ENCODE measurements at places on chromosomes 3 and 15.

DNA sequence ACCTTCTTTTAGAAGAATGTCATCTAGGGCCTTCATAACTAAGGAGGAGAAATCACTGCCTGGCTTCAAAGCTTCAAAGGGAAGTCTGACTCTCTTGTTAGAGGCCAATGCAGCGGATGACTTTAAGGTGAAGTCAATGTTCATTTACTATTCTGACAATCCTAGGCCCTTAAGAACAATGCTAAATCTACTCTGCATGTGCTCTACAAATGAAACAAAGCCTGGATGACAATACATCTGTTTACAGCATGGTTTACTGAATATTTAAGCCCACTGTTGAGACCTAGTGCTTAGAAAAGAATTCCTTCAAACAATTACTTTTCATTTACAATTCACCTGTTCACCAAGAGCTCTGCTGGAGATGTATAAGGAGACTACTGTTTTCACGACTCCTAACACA is 160.4 kb upstream of the EPHA3 start:
- DNase-seq, result no peak

DNA sequence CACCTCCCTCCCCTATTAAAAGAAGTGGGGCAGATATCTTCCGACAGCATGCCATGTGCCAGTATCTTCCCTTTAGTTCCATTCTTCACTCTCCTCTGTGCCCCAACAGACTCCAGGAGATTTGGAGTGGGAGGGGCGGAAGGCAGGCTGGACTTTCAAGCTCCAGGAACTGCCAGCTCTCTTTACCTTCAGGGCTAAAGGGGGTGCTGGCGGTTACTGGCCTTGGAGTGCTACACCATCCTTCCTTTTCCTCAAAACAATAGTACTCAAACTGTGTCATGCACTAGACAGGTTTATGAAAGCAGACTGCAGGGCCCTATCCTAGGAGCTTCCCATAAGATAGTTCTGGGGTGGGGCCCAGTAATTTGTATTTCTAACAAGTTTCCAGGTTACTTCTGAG is 6.0 kb downstream of the LINS1 start:
- no peak for DNase-seq

- peak; percentile 36 for DNase-seq
Measured at GRCh38 chr15:78365917-78366316, 25.8 kb downstream of the CRABP1 start.

- DNase-seq, result no peak
Measured at GRCh38 chr3:126473292-126474168, 2.2 kb downstream of the ZXDC start.

DNA sequence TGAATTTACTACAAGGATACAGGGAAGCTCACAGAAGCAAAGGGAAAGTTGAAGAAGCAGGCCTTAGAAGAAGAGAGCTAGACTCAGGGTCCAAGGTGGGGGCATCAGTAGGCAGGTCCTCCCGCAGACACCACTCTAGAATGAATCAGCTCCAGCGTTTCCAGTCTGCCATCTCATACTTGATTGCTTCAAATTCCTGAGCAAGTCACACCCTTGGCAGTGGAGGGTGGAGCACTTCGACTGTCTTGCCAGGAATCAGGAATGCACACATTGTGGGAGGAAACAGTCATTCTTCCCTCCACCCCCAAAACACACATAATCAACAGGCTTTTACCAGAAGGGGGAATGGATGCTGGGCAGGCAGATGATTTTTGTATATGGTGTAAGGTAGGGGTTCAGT is 78.5 kb downstream of the CHCHD6 start:
- peak; percentile 95 for DNase-seq

GRCh38 chr3:43742920-43743319 is 52.2 kb downstream of the ABHD5 start:
- peak; percentile 32 for DNase-seq

DNA sequence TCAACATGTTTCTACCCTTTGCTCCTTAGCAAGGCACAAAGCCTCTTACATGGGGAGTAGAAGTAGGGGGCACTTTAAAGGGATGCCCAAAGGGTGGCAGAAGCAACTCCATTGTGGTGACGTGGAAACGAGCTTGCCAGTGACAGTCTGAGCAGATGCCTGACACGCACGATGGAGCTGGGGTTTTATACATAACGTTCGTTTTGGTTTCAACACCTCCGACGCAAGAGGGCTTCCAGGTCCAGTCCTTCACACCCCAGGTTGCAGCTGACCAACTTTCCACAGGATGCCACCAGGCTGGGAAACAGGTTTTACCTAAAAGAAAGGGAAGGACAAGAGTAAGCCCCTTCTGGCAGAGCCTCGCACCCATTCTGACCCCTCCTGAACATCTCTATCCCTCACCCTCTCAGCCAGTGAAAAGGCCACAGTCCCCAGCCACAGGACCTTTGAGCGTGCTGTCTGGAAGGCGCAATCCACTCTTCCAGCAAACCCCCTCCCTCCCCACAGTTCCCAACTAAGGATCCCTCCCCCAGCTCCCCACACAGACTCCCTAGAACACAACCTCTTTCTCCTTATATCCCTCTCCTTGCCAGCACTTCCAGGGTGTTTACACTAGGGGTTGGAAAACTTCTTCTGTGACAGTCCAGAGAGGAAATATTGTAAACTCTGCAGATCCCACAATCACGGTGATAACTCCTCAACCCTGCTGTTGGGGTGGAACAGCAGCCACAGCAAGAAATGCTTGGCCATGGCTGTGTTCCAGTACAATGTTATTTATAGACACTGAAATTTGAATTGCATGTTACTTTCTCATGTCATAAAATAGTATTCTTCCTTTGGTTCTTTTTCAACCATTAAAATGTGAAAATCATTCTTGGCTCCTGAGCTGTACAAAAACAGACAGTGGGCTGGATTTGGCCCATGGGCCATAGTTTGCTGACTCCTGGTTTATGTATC is 36.2 kb downstream of the FAM174B start:
- DNase-seq, result peak; percentile 84

DNA sequence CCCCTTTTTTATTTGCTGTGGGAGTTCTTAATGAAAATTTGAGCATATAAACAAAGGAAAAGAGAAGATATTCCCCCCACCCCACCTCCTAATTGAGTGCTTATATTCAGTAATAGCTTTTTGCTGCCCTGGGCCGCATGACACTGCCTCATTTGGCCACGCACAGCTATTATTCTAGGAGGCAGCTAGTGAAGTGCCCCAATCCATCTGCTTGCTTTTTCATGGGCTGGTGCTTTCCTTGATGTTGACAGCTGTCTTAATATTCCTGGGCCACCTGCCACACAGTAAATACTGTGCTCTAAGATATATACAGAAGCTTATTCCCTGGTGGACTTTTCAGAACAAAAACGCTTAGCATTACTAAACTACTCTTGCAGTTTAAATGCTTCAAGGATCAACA is 3.8 kb upstream of the CRYBG3 start:
- DNase-seq, result no peak

GRCh38 chr3:132210476-132211346 is 106.5 kb upstream of the ACP3 start:
- no peak for DNase-seq

GRCh38 chr3:22495241-22495640 is 707.9 kb upstream of the UBE2E2 start:
- no peak for DNase-seq

GRCh38 chr3:123319760-123320159 is 118.0 kb downstream of the SEC22A start:
- no peak for DNase-seq

- no peak for DNase-seq
Measured at GRCh38 chr3:176855901-176856486, 341.3 kb downstream of the TBL1XR1 start.

DNA sequence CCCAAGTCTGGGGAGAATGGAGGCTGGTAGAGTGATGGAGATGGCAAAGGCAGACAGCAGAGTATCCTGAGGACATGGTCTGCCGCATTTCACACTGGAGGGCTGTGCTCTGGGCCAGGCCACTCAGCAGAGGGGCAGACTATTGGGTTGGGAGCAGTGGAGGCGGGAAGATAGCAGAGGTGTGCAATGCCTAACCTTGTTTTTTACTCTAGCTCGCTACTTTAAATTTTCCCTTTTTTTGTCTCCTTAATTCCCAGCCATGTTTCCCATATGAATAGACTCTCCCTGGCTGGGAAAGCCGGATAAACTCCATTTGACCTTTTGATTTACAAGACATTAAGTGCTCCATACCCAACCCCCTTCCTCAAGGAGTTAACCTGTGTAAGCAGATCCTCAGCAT is 33.5 kb upstream of the ST6GAL1 start:
- DNase-seq, result no peak

DNA sequence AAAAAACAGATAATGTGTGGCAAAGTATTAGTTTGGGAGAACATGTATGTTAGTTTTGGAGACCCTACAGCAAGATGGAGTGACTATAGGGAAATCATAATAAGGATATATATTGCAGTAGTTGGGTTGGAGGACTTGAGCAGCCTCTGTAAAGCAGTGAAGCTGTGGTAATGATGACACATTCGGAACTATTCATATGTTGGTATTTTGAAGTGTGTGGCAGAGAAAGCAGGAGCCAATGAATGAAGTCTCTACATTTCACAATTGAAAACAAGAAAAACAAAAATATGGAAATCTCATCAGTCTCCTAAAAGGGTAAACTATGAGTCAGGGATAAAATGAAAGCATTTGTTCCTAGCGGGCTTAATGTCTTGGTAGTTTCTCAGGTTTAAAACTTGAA is 645.9 kb downstream of the OTOL1 start:
- peak; percentile 63 for DNase-seq

DNA sequence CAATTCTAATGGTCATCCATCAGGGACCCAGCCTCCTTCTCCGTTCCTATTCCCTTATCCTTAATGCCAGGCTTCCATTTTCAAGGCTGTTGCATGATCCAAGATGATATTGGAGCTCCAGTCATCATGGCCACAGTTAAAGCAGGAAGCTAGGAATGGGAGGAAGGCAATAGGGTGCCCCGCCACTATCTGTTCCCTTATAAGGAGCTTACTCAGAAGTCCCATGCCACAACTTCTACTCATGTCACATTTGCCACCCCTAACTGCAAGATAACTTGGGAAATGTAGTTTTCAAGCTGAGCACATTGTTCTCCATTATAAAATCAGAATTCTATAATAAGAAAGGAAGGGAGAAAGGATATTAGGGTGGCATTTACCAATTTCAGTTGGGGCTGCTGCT is 38.6 kb upstream of the SPSB4 start:
- DNase-seq, result no peak

GRCh38 chr3:155504682-155505081 is 211.2 kb upstream of the STRIT1 start:
- no peak for DNase-seq

DNA sequence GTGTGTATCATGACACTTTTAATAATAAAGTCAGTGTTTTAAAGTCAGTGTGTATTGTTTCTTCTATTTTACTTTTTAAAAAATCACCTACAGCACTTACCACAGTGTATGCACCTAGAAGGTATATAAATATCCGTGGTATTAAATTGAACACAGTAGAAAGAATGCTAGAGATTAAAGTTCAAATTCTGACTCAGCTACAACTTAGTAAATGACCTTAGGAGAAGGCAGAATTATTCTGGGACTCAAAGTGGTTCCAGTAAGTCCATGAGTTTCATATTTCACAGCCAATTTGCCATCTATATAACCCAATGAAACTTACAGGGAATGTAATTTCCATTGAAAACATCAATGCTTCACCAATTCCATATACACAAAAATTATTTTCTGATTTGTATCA is 52.7 kb upstream of the MAP4 start:
- no peak for DNase-seq

DNA sequence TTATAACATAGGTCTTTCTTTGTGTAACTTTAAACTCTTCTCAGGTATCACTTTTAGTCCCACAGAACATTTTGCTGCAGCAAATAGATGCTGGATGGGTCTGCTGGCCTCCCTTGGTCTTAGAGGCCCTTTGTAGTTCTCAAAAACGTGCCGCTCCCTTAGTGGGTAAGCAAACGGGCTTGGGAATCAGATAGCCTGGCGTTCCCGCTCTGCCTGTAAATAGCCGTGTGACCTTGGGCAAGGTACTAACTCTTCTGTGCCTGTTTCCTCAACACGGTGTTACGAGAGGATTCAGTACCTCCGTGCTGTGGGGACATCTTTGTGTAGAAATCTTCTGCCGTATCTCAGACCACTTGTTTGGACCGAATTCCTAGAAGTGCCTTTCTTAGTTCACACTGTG is 64.4 kb downstream of the DNAJB8 start:
- no peak for DNase-seq

GRCh38 chr3:172982736-172983364 is 158.2 kb downstream of the SPATA16 start:
- DNase-seq, result no peak

GRCh38 chr15:64749167-64749566 is 26.2 kb downstream of the RBPMS2 start:
- peak; percentile 54 for DNase-seq

- peak; percentile 68 for DNase-seq
Measured at GRCh38 chr3:188827576-188827975, 344.2 kb upstream of the TPRG1 start.

DNA sequence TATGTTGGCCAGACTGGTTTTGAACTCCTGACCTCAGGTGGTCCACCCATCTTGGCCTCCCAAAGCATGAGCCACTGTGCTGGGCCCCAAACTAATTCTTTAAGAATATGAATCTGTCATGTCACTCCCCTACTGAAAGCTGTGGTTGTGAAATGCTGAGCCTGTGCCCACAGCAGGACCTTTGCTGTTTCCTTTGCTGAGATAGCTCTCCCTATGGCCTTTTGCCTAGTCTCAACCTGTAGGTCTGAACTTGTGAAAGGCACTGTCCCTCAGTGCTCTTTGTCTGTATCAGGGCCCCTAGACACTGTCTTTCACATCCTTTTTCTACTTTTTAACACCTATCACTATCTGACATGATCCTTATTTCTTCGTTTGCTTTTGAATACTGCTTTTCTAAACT is 62.7 kb upstream of the CCR4 start:
- DNase-seq, result no peak

DNA sequence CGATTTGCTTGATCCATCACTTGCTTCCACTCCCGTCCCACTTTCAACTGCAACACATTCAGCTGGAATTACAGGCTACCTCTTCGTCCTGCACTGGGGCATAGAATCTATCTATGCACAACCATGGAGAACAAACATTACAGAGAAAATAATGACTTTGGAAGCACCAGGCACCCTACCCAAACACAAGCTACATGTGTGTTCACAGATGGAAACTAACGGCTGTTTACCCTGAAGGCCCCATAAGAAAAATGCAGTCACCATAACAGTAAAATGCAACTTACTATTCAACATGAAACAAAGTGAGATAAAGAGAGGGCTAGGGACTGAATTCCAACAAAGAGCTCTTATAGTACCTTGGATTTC is 496.8 kb downstream of the FOXP1 start:
- no peak for DNase-seq

GRCh38 chr15:26620528-26621458 is 152.1 kb downstream of the GABRB3 start:
- peak; percentile 4 for DNase-seq

DNA sequence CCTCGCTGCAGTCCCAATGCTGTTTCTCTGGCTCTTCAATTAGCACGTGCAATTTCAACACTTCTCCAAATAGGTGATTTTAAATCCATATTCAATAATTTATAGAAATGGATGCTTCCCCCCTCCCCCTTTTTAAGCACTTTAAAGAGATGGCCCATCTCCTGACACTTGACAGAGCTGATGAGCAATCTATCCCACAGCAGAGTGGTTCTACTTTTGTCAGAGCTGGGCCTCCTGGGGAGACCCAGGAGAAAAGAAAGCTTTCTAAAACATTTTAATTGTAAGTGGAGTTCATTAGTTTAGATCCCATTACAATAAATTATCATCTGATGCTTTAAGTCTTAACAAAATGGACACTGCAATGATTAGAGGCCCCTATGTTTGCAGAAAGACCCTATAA is 127.7 kb downstream of the SHQ1 start:
- DNase-seq, result no peak

Data from fibroblast of skin of abdomen (primary cell).